ENCODE measurements at places on chromosomes 11 and 22. TPM values are rescaled to one million over a fixed set of nuclear protein-coding genes. Genes with fewer than 3 reads are reported as not detected.
A peak's percentile ranks its signal among the peaks of the same experiment; 100 is the strongest.

The MRPL40 gene
- 113 TPM for total RNA-seq

The ROBO4 gene
- total RNA-seq = not detected

The SOX10 gene
- total RNA-seq = 199 TPM

The CYP2R1 gene
- total RNA-seq = 14.3 TPM

The COMT gene
- total RNA-seq = 156 TPM

The TRMU gene
- 61.3 TPM for total RNA-seq

The LRRC74B gene
- not detected for total RNA-seq

The GAL3ST1 gene
- 0.96 TPM for total RNA-seq

GRCh38 chr22:47587861-47588577, 825.6 kb downstream of the TBC1D22A start:
- DNase-seq = no peak

GRCh38 chr11:65288706-65289536, 25.7 kb upstream of the CDC42EP2 start:
- no peak for DNase-seq

DNA sequence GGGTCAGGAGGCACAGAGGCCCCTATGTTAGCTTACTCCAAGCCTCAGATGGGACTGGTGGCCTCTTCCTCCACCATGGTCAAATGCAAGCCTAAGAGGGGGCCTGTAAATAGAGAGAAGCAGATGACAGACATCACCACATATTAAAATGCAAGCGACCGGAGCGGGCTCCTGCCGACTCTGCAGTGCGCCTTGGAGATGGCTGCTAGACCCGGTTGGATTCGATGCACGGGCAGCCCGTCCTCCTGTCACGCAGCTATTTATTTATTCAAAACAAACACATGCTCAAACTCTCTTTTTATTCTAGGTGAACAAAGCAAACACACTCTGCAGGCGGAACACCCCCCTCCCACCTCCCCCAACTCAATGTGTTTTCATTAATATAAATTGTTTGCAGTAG, 208.0 kb downstream of the DSCAML1 start:
- no peak for DNase-seq

- DNase-seq = no peak
Observed at GRCh38 chr11:119505071-119505470, 82.1 kb upstream of the THY1 start.

DNA sequence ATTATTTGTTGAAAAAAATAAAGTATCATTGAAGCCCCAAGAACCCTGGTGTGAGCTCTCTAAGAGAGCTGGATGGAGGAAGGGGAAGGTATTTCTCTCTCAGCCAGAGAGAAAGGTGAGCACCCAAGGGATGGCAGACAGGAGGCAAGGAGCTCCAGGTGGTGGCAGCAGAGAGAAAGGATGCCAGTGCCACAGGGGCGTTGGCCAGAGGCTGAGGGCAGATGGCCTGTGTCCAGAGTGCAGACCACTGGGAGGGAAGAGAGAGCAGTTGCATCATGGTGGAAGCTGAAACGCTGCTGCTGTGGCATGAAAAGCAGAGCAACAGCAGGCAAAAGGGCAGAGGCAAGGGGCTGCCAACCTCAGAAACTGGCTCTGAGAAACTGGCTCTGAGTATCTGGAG, 8.5 kb downstream of the SPON1 start:
- DNase-seq = peak; percentile 17

DNA sequence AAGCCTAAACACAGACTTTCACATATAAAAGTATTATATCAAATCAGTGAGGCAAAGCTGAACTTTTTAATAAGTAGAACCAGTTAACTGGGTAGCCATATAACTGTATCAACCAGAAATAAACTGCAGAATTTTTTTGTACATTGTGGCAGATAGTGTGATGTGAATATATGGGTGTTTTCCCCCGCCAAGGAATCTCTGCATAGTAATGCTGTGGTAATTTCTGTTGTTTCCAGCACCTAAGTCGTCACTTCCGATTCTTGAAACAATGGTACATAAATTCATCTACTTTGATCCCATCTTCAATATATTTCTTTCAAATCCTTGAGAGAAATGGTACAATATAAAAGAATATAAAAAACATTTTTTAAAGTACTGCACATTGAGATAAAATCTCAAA, 39.6 kb downstream of the NARS2 start:
- DNase-seq = no peak

GRCh38 chr11:95372097-95372656, 141.2 kb upstream of the SESN3 start:
- no peak for DNase-seq

GRCh38 chr11:95284057-95285052, 53.4 kb upstream of the SESN3 start:
- DNase-seq = no peak

- DNase-seq = no peak
Observed at GRCh38 chr11:109405671-109406070, 16.3 kb upstream of the C11orf87 start.

Measured in SK-MEL-5 (cell line).